ENCODE measurements at places on chromosomes 5 and 9.

DNA sequence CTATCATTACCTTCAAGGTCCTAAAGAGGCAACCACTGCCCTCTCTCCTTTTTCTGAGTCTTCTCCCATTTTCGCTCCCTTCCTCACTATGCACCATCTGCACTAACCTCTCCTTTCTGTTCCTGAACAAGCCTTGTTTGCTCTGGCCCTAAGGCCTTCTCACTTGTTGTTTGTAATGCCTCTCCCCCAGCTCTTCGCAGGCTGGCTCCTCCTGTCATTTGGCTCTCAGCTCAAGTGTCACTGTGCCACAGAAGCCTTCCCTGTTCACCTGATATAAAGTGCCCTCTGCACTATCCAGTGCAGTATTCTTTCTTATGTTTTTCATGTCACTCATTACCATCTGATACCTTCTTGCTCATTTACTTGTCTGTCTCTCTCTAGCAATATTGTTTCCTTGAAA lies 303.7 kb downstream of the KCNN2 start:
- no peak for DNase-seq

DNA sequence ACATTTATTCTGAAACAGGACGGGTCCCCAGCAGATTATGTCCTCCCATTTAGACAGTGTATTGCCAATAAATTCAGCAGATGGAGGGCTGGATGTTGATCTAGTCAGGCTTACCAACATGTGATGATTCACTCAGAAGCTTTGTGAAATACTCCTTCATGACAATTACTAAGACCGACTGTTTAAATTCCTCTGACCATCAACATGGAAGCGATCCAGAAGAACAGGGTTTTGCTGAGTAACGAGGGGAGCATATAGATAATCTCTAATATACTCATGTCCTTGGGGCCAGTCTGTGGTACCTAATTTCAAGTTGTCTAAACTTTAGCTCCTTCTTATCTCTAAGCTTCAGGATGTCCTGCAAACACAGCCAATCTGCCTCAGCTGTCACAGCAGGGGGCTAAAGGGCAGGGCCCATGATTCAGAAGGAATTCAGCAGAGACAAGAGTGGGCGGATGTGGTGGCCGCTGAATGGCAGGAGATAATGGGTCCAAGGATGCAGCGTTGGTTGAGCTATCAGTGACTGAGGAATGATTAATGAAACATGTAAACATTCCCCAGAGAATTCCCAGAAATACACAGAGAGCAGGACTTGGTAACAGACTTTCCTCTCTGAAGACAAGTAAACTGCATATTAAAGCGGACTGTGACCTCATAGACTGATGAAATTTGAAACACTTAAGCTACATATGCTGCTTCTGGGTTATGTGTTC lies 109.4 kb downstream of the ANKRD55 start:
- no peak for DNase-seq

DNA sequence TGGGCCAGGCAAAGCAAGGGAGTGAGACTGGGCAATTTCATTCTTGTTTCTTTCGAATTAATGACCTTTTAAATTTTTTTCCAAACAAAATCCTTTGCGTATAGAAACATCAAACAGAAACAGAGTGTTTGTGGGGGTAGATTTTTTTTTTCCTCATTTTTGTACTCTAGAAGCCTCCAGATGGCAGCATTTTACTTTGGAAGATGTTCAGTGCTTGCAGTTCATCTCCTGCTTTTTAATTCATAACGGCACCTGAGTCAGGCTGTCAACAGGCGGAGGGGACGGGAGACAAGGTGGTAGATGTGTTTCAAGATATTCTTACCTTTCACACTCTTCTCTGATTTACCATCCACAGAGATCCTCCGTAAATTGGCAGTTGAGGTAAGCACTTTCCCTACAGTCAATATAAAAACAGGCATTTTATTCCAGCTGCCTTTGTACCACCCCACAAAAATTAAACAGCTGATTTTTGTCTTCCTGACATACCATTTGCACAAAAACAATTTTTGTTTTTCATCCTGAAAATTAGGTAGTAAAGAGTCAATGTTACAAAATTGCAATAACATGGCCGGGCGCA lies 99.5 kb upstream of the FBXL17 start:
- no peak for DNase-seq

DNA sequence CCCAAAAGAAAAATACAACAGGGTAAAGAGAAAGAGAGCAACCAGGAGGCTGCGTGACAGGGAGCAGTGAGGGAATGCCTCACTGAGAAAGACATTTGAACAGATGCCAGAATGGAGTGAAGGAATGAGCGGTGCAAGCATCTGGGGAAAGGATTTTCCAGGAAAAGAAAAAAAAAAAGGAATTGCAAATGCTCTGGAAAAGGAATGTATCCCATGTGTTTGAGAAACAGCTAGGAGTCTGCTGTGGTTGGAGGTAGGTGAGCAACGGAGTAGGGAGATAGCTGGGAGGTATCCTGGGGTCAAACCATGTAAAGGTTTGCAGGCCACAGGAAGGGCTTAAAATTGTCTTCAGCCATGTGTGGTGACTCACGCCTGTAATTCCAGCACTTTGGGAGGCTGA lies 23.6 kb upstream of the CEMIP2 start:
- no peak for DNase-seq

DNA sequence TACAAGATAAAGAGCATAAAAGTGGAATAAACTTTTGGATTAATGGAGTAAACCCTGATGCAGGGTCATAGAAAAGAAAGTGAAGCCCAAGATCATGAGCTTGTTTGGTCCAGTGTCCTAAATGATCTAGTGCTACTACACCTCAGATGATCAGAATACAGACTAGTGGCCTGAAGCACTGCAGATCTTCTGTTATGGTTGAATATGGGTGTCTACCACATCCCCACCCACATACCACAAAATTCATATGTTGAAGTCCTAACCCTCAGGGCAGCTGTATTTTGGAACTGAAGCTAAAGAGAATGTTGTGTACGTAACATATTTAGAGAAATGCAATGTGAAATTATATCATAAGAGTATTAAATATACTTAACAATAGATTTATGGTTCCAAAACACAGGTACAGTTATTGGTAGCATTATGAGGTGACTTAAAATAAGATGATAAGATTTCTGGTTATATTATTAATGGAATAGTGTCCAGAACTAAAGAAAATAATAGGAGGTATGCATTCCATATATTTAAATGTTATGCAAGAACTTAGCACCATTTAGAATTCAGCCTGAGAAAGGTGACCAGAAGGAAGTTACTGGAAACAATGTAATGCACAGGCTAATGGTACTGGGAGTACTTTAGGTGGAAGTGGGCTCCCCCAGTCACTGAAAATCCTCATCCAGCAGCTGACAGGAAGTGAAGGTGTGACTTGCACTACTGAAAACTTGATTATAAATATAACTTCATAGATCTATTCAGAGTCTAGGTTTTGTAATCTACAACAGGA lies 1155.1 kb downstream of the TAF11L14 start:
- no peak for DNase-seq

GRCh38 chr5:121763665-121764064 lies 88.0 kb upstream of the FTMT start:
- DNase-seq = no peak

DNA sequence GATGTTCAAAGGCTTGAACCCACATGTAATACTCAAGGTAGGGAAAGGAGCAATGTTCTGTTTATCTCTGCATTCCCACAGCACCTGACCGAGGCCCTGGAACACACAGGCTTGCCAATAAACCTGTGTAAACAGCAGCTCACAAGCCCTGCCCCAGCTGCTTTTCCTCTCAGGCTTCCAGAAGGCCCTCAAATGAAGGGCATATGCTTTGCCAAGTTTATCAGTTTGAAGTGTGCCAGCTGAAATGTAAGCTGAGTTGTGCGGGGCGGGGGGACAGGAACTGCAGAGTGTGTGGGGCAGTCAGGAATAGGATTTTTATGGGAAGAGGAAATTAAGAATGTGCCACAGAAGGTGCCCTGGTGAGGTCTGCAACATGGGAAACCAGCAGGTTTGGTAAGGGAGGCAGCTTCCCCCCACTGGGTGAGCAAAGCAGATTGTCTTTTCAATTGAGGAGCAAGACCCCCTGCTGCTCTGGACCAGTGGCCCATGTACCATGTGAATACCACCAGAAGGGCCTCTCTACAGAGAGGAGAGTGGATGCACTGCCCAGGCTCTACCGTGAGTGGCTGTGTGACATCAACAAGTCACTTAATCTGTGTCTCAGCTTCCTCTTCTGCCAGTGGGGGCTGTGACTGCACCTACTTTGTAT lies 194.8 kb downstream of the SPOCK1 start:
- no peak for DNase-seq
